ENCODE measurements at places on chromosomes 5 and 9.

DNA sequence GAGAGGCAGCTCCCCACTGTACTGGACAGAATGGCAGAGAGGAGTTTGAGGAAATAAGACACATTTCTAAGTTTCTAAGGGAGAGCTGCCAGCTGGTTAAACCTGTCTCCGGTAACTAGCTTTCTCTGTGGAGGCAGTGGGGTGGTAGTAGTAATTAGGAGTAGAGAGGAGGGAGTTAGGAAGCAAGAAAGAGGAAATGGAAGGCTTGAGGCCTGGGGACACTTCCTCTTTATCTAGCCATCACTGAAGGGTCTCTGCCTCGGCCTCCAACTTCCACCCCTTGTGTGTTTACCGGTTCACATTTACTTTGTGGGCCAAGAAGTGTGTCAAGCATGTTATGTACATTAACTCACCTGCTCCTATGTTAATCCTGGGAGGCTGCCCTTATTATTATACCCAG is 462.2 kb upstream of the DMAC1 start:
- DNase-seq = no peak

- no peak for DNase-seq
Measured at GRCh38 chr5:23740029-23740428, 232.6 kb downstream of the PRDM9 start.

DNA sequence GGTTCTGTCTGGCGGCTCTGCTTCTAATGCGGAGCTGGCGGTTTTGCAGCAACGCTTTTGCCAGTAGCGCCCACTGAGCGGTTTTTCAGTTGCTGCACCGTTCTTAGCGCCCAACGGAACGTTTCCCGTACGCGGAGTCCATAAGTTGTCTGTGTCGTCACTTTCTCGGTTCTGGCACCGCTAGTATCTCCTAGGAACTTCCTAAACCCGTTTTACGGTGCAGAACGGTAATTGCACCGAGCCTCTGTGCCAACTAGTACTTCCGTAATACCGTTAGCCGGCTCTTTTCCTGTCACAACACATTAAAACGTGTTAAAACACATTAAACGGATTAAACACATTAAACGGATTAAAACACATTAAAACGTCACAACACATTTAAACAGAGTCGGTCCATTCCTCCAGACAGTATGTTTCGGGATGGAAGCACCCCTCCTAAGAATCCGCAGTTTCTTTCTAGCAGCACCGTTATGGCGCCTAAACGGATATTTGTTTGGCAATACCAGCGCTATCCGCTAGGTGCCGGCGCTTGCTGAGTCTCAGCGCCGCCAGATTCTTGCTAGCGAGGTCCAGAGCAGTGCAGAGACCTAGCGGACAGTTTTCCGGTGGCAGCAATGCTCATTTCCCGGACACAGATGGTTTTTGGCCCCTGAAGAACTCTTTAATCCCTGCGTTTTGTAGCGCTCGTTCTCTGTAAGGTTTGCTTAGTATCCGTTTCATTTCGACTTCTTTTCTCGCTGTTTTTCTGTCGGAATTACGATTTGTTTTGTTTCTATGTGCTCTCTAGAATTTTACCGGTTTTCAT is 45.4 kb downstream of the ANXA2R start:
- peak; percentile 67 for DNase-seq

GRCh38 chr5:109987970-109988369 is 298.2 kb downstream of the MAN2A1 start:
- no peak for DNase-seq

GRCh38 chr9:4105183-4105582 is 194.7 kb downstream of the GLIS3 start:
- DNase-seq = no peak

- DNase-seq = no peak
Measured at GRCh38 chr5:143168171-143168741, 235.2 kb downstream of the NR3C1 start.

GRCh38 chr5:15034379-15034778 is 162.8 kb upstream of the ANKH start:
- DNase-seq = no peak

- DNase-seq = peak; percentile 74
Measured at GRCh38 chr5:178839319-178839704, 20.4 kb upstream of the ZNF354B start.

DNA sequence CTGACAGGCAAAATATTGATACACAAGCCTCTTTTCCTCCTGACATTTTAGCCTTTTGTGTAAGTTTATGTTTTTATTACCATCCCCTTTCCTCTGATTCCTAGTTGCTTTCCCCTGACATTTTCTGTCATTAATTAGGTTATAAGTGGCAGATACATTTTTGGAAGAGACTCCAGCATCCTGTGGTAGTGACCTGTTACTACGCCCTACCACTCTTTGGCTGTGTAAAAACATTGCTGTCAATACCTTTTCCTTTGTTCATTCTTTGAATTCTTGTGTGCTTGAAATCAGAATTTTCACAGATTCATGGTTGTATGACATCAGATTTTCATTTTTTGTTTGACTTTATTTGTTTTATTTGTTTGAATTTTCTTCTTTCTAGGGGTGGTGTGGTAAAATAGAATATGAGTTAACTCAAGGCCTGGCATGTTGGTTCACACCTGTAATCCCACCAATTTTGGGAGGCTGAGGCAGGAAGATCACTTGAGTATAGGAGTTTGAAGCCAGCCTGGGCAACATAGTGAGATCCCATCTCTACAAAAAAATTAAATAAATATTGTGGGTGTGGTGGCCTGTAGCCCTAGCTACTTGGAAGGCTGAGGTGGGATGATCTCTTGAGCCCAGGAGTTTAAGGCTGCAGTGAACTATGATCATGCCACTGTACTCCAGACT is 43.4 kb downstream of the UBE2R2 start:
- DNase-seq = no peak

GRCh38 chr9:100117316-100117715 is 18.3 kb downstream of the INVS start:
- no peak for DNase-seq
